ENCODE measurements at places on chromosomes 1 and 21.

- no peak for DNase-seq
Measured at GRCh38 chr1:6179564-6180175, 451 bp downstream of the CHD5 start.

GRCh38 chr1:223652436-223652941 is 13.0 kb downstream of the CAPN8 start:
- no peak for DNase-seq

- DNase-seq = no peak
Measured at GRCh38 chr1:50968821-50969610, 1.0 kb upstream of the CDKN2C start.

DNA sequence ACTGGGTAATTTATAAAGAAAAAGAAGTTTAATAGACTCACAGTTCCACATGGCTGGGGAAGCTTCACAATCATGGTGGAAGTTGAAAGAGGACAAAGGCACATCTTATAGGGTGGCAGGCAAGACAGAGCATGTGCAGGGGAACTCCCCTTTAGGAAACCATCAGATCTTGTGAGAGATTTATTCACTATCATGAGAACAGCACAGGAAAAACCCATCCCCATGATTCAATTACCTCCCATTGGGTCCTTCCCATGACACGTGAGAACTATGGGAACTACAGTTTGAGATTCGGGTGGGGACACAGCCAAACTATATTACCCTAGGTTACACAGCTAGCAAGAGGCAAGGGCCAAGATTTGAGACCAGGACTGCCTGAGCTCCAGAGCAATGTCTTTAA is 30.4 kb upstream of the SOX13 start:
- DNase-seq = no peak

- no peak for DNase-seq
Measured at GRCh38 chr1:76659171-76659940, 207.9 kb upstream of the ST6GALNAC5 start.

DNA sequence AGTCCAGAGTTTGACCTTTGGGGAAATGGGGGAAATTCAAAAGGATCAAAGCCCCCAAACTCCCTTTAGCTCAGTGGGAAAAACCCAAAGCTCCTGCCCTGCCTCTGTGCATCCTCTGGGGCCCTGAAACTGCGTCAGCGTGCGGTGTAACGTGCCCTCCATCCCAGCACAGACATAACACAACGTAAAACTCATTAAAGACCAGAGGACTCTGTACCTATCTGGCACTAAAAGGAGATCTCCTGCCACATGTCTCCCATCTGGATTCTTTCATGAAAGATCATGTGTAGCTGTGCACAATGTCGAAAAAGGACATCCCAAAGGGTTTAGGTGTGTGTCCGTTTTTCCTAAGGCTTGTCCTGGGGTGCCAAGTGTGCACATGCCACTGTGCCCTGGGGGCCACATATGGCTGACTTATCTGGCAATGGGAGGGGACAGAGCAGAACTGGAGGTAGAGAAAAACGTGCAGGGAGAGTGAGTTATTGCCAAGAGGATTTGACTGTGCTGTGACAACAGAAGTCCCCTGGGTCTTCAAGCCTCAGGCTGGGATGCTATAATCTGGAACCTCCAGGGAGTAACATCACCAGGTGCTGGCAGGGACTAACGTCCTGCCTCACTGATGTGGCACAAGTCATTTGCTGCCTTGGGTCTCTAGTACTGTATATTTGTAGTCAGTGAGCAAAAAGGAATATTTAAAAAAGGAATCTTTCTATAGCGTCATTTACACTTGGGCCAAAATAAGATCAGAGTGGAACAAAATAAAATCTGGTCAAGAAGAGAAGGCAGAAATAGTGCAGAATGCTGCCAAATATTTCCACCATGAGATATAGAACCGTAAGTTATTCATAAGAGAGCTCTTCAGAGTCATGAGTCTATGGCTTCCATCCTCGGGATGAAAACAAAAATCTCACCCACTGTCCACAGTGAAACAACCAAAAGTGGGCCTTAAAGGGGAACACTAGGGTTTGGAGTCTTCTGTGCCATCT is 52.3 kb downstream of the ITPKB start:
- no peak for DNase-seq

DNA sequence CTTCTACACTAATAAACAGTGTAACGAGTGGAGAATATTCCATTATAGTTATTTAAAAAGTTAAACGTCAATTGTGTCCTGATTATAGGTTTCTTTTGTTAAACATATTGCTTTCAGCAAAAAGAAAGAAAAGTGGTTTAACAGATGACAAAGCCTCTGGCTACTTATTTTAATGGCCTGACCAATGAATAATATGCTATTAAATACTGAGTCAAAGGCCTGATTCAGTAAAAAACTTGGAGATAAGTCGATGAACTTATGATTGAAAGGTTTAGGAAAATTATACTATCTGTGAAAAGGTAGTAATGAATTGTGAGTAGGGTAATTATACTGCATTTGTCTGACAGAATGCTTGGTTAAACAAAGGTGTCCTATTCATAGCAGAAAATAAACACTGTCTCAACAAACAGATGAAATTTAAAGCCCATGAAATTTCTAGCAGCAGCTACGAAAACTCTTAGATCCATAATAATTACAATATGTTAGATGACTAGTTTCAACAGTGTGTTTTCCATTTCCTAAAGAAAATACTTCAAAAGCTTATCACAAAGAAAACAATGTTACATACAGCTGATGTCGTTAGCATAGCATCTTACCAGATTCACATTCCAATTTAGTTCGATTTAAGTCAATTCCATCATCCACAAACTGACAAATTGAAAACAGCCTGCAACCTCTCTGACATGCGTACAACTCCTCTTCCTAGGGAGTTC is 6.2 kb downstream of the TMEM59 start:
- no peak for DNase-seq

- DNase-seq = no peak
Measured at GRCh38 chr21:18467715-18468114, 64.1 kb upstream of the TMPRSS15 start.

DNA sequence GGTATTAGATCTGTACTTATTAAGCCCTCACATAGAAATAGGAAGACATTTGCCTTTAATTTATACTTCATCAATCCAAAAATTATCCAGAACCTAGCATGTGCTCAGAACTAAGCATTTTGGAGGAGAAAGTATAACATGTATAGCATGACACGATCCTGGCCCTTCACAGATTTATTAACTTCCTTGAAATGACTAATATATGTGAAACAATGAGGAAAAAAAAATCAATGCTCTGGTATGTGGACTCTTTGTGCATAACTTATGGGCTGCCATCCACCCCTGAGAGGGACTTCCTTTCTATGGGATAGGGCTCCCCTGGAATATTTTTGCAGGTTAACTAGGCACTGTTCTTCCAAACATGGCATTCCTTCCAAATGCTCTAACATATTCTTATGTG is 36.6 kb downstream of the CCDC185 start:
- no peak for DNase-seq
